Central memory CD4-positive, alpha-beta T cell (primary cell): ENCODE measurements at places on chromosomes 1 and 21.
A peak's percentile ranks its signal among the peaks of the same experiment; 100 is the strongest.

GRCh38 chr1:182651339-182651724 lies 33.1 kb downstream of the RGS8 start:
- DNase-seq: no peak

- DNase-seq: no peak
Measured at GRCh38 chr1:3992103-3992556, 92.1 kb upstream of the C1orf174 start.

DNA sequence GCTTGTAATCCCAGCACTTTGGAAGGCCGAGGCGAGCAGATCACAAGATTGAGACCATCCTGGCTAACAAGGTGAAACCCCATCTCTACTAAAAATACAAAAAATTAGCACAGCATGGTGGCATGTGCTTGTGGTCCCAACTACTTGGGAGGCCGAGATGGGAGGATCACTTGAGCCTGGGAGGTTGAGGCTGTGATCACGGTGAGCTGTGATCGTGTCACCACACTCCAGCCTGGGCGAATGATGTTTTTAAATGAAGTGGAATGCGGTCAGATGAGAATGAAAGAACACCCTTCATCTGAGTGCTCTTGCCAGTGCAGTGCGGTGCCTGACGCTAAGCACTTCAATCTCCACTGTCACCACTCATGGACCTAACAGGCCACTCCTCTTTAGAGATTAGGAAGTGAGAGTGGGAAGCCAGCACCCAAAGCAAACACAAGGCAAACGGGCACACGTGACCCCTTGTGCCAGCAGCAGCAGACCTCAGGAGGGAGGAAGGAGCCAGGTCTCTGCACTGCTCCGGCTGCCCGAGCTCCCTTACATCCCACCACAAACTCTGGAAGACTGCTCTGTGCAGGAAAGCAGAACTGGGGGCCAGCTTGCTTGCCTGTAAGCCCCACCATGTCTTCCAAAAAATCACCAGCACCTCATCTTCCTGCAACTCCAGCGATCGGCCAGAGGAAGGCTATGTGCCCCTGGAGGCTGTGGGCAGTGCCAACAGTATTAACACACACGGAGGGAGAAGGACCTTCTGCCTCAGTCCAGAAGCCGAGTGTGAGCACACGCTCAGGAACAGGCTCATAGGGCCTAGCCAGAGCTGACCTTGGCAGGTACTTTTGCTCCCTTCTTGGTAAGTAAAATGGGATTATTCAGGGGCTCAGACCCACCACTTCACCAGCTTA lies 9.7 kb downstream of the CTNNBIP1 start:
- DNase-seq: no peak

DNA sequence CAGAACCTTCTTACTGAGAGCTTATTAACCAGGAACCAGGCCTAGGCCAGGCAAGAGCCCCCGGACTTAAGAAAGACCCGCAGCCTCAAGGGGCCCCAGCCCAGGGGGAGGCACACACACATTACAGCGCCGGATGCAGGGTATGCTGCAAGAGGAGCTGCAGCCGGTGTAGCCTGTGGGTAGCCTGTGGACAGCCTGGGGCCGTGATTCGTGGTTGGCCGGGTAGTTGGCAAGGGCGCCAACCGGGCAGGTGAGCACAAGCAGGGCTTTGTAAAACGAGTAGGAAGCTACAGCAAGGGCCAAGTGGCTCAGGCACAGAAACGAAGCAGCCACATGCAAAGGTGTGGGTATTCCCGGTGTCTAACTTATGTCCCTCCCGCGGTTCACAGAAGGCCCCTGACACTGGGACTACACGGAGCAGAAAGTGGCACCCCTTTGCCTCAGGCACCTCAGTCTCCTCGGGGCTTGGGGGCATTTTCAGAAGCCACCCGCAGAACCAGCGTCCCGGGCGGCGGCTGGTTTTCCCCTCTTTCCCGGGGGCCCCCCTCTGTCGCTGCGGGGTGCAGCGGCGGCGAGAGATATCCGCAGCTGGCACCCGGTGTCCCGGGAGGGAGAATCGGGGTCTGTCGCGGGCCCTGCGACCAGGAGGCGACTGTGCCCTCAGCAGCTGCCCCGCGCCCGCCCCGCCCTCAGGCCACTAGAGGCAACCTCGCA lies 40.8 kb downstream of the KIAA1614 start:
- no peak for DNase-seq

GRCh38 chr1:225911191-225912130 lies 12.6 kb downstream of the PYCR2 start:
- peak; percentile 63 for DNase-seq

GRCh38 chr1:241600496-241600901 lies 39.7 kb downstream of the CHML start:
- no peak for DNase-seq

DNA sequence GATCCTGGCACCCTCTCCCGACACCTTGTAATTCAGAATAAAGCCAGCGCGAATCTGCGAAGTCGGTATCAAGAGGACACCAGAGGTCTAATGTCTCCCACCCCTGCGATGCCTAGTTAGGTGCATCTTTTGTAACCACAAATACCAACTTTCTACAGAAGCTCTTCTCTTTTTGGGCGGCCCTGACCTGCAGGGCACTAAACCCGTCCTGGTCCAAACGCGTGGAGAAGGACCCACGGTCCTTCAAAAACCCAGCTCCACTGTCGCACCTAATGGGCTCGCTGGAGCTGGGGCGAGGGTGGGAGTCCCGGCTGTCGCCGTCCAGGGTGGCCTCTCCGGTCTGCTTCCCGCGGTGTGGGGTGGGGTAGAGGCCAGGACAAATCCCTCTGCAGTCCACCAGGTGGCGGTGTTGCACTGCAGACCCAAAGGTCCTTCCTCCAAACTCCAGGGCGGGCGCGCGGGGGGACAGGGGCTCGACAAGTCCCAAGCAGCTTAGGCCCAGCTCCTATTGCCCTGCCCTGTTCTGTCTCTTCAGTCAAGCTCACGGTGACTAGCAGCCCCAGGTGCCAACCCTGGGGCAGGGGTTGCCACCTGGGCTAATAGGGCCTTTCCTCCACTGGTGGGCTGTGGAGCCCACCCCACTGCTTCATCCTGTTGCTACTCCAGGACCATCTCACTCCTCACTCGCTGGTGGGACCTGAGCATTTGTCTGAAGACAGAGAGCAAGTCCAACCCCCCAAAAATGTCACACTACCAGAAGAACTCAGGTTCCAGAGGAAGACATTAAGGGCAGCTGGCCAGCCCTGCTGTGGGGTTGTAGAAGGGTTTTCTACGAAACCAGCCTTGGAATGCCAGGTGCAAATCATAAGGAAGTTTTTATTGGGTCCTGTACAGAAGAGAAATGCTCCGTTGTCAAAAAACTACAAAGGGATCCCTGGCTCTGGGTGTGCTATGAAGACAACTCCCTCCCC lies 2.8 kb downstream of the HES3 start:
- DNase-seq: peak; percentile 67

- DNase-seq: no peak
Measured at GRCh38 chr21:38639571-38640354, 141.5 kb upstream of the ERG start.

DNA sequence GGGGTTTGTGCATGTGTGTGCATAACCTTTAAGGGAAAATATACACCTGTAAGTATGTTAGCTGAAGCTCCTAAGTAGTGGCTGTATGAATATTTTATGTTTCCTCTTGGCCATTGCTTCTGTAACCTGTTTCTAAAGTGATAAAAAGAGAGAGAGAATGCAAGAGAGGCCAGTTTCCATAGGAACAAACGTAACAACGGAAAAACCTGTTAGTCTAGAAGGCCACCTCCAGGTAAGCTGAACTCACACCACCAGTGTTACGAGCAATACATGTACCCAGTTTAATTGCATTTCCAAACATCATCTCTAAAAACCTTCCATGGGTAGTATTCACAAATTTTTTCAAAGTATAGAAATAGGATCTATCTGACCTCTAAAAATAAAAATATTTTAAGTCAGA lies 63.1 kb downstream of the PLPPR4 start:
- DNase-seq: no peak

DNA sequence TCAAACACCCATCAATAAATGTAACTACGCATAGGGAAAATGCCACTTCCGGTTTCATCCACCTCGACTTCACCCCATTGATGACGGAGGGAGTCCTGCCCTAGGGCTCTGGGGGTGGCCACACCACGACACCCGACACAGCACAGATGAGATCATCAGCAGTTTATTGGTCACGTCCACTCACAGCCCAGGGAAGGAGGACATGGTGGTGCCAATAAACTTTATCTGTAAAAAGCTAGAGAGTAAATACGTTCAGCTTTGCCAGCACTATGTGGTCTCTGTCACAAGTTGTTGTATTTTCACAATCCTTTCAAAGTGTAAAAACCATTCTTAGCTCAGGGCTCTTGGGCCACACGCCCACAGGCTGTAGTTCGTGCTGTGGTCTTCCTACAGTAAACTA lies 16.3 kb downstream of the SETD4 start:
- DNase-seq: no peak

GRCh38 chr1:14404862-14405301 lies 193.6 kb upstream of the KAZN start:
- no peak for DNase-seq

- no peak for DNase-seq
Measured at GRCh38 chr1:78483903-78484302, 6.9 kb upstream of the PTGFR start.

DNA sequence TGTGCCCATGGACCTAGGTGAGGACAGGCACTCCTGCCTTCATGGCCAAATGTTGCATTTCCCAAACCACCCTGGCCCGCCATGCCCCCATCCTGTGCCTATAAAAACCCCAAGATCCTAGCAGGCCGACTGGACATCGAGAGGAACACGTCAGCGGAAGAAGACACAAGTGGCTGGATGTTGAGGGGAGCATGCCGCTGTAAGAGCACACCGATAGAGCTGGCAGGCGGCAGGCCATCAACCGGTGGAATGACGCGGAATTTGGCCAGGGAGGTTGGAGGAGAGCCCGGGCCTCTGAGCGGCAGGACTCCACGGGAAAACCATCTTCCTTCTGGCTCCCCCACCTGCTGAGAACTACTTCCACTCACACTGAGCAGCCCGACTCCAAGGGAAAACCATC lies 361.1 kb upstream of the TMPRSS15 start:
- no peak for DNase-seq

DNA sequence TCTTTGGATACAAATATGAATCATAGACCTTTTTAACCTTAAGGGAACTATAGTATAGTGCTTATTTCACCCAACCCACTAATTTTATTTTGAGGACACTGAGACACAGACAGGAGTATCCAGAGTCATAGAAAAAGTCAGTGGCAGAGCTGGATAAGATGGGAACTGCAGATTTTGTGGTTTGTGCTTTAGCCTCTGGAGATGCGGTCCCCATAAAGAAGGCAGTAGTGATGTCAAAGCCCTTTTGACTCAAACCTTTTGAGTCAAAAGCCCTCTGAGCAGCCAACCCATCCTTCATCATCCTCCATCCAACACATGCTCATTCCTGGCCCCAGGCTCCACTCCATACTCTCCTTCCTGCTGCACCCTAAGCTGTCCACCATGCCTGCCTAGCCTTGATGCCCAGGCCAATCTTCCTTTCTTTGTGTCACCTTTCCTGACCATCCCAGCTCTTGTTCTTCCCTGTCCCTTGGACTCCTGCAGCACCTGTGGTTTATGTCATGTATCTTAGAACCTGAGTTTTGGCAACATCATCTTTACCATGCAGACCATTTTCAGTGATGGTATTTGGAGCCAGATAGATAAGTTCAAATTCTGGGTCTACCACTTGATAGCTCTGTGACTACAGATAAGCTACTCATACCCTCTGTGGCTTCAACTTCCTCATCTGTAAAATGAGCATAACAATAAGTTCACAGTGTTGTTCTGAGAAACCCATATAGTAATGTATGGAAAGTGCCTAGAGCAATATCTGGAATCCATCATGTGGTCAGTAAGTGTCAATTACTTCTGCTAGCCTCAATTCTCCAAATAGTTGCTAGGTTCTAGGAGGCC lies 20.1 kb downstream of the SLAMF1 start:
- DNase-seq: no peak

DNA sequence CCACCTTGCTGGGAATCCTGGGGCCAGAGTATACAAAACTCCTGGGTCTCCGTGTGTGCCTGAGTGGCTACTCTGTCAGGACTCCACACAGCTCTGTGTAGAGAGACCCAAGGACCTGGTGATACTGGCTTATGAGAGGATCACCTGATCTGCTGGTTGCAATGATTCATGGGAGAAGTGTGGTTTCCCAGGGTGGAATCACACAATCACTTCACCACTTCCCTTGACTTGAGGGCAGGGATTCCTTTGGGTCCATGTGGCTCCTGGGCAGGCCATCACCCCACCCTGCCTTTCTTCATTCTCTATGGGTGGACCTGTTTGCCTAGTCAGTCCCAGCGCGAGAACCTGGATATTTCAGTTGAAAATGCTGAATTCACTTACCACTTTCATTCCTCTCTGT lies 13.3 kb downstream of the PRSS38 start:
- no peak for DNase-seq

GRCh38 chr1:201444792-201445191 lies 23.3 kb upstream of the TNNI1 start:
- DNase-seq: no peak

DNA sequence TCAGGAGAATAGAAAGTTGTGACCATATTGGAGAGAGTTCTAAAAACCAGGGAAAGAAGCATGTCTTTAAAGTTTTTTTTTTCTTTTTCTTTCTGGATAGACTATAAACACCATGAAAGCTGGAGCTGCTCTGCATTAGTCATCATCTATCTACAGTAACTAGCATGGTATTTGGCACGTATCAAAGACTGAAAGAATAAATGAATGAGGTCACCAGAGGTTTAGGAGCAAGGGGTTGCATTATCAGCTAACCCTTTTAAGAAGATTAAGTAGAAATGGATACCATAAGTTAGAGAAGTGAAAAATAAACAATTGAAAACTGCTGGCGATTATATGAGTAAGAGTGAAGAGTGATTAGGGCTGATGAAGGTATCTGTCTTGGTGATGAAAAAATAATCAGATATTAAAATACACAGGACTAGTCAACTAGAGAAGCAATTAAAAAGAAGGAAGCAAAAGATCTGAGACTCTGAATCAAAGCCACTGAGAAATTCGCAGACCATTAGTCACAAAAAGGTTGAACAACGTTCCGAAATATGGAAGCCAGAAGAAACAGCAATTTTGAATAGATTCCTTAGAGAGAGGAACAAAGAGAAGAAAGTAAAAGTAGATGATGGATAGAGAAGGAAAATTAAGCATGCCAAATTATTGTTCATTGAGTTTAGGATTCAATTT lies 536.4 kb downstream of the DPYD start:
- DNase-seq: no peak

GRCh38 chr1:225941187-225941941 lies at the start of gene LEFTY2:
Gene LEFTY2, minus strand, starts transcription at chr1:225941220. Its CDS starts 80 bp downstream, at chr1:225941140.
- no peak for DNase-seq
